ENCODE measurements at places on chromosomes 4 and X. TPM values are rescaled to one million over a fixed set of nuclear protein-coding genes. Genes with fewer than 3 reads are reported as not detected.
A peak's percentile ranks its signal among the peaks of the same experiment; 100 is the strongest.

- DNase-seq: no peak
These were observed 61.1 kb downstream of the ATXN3L start for GRCh38 chrX:13258725-13259124.

DNA sequence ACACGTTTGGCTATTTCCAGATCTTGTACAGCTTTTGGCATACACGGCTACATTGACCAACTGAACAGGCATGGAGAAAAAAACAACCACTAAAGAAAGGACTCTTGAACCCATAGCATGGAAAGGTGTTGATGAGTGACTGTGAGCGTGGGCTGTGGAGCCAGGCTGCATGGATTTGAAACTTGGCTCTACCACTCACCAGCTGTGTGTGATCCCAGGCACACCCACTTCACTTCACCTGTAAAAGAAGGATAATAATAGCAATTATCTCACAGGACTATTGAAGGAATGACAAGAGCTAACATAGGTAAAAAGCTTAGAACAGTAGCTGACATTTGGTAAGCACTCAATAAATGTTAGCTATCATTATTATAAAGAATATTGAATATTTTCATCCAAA lies 301.7 kb upstream of the CPEB2 start:
- DNase-seq: no peak

GRCh38 chr4:73573794-73574528 lies 46.3 kb downstream of the RASSF6 start:
- peak; percentile 79 for DNase-seq

DNA sequence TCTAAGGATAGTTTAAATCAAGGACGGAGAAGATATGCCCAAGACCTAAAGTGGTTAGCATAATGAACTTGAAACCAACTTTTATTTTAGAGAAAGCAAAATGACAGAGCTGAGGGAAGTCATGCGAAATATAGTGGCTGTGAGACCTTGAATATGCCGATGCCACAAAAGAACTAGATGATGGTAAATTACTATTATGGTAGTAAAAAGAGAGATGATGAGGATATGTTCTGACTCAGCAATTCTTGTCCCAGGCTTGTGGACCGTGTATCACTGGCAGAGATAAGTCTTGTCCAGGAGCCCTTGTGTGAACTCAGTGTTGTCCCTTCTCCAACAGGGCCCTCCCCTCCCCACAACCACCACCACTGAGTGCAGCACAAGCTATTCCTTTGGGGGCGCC lies 1605.6 kb upstream of the TENM3 start:
- no peak for DNase-seq

- DNase-seq: peak; percentile 88
These were observed 855 bp downstream of the KLF3 start for GRCh38 chr4:38664706-38665401.

- no peak for DNase-seq
These were observed 15.8 kb upstream of the IGFBP7 start for GRCh38 chr4:57125996-57126395.

DNA sequence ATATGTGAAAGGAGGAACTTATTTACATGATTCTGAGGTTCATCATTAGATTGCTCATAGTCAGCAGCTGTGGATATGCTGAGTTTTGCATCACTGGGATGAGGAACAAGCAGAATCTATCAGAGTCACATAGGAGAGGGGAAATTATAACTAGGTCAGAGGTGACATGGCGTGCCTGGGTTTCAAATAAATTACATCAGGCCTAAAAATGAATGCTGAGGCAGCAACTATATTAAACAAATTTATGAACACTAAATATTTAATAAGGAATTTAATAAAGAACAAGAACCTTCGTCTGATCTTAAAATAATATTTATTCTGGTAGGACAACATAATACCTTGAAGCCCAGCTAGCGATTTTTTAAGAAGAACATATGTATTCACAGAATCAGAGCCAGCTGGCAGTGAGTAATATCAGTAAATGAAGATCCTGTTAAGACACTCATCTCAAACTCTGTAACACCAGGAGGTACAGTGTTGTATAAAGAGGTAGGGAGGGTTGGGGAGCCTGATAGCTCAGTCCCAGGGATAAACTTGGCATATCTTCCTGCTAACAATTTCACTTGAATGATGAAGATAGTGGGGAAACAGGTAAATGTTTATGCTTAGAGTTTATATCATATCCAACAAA lies 60.9 kb upstream of the HS3ST1 start:
- no peak for DNase-seq

GRCh38 chrX:79366873-79367749 lies at the start of gene ITM2A:
ITM2A (minus strand) TSS chrX:79367334; CDS start chrX:79367215, 119 bp downstream.
- DNase-seq: peak; percentile 61

GRCh38 chrX:17052210-17052609 lies 105.8 kb downstream of the REPS2 start:
- DNase-seq: no peak

DNA sequence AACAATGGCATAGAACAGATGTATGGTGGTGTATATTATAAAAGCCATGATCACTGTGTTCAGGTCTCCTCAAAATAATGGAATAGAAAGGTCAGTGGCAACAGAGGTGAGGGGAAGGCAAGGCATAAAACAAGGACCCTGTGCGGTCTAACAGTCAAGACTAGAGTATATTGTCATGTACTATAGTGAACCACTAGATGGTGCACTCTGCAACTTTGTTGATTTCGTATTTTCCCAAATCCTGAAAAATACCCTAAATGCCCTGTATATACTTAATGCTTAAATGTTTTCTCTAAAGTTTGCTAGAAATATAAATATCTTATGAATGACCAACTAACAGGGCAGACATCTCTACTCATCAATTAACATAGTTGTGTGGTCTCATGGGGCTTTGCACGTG lies 453.0 kb downstream of the PCDH11X start:
- DNase-seq: no peak

- no peak for DNase-seq
These were observed 20.4 kb downstream of the DOK7 start for GRCh38 chr4:3483471-3483921.

GRCh38 chr4:151403656-151404055 lies 5.3 kb upstream of the FHIP1A start:
- DNase-seq: no peak

DNA sequence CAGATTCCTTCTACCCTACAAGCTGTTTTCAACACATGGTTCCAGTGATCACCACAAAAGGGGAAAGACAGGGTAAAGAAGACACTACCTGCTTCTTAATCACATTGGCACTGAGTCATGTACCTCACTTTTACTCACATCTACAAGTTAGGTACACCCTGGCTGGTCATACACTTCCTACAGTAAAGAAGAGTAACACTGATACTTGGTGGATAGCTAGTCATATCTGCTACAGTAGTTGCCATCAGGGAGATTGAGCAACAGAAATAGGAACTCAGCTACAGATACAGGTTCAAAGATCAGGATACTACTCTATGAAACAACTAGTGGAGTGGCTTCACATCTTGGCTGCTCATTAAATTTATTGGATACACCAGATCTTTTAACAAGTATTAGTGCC lies 105.4 kb upstream of the DIAPH2 start:
- no peak for DNase-seq

DNA sequence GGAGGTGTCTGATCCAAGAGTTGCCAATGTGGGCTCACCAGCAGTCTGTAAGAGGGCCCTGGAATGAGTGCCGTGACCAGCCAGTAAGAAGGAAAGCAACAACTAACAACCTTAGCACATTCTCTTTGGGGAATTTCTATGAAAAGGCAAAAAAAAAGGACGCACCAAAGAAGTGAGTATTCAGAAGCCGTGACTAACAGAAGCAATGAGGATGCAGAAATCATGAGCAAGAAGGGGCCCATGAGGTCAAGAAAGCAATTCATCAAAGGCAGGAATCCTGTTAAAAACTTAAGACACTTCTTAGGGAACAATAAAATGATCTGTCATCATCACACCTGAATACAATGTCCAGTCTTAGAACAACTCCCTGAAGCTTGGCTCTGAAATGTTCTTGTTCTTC lies 260.5 kb downstream of the RAPGEF2 start:
- DNase-seq: no peak

- DNase-seq: no peak
These were observed 83.3 kb downstream of the C4orf33 start for GRCh38 chr4:129179276-129179675.

DNA sequence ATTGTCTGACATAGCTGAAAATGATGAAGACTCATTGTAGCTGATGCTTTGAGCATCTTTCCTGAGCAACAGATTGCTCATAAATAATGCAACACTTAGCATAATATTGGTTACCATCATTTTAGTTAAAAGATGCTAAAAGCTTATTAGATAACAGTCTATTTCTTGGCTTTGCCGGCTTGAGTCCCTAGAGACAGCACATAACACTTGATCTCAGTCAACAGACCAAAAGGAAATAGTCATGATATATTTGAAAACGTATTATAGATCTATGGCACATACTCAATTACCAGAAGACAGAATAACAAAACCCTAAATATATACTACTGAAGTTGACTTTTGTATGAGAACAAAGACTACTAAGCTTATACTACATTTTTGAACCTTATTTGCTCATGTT lies 846.7 kb upstream of the EPHA5 start:
- no peak for DNase-seq

- no peak for DNase-seq
These were observed 99.1 kb upstream of the ADAD1 start for GRCh38 chr4:122279670-122280069.

GRCh38 chrX:47181301-47181700 lies 12.3 kb upstream of the UBA1 start:
- no peak for DNase-seq

DNA sequence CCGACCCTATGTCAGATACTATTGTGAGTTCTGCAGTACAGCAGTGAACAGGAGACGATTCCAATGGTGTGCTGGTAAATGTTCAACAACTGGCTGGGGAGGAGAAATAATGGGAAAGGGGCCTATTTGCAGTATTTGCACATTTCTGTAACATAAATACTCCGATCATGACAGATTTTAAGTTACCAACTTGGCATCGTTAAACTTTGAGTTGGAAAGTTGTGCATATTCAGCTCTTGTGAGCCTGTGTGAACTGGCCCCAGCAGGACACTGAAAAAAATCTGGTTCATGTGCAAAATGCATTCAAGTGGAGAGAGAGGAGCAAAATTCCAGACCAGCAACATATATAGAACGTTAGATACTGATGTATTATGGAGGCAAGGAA lies 175.0 kb downstream of the MAPK10 start:
- no peak for DNase-seq

GRCh38 chrX:1558761-1559468 lies 21.9 kb upstream of the P2RY8 start:
- peak; percentile 14 for DNase-seq

DNA sequence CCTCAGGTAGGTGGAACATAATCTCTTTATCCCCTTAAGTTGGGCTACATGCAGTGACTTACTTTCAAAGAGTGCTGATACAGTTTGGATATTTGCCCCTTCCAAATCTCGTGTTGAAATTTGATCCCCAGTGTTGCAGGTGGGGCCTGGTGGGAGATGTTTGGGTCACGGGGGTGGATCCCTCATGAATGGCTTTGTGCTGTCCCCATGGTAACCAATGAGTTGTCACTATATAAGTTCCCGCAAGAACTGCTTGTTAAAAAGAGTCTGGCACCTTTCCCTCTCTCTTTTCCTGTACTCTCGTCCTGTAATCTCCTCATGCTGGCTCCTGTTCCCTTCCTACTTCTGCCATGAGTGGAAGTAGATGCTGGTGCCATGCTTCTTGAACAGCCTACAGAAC lies 71.3 kb downstream of the GLRA3 start:
- no peak for DNase-seq

- no peak for DNase-seq
These were observed 15.5 kb upstream of the RBBP7 start for GRCh38 chrX:16885628-16886027.

DNA sequence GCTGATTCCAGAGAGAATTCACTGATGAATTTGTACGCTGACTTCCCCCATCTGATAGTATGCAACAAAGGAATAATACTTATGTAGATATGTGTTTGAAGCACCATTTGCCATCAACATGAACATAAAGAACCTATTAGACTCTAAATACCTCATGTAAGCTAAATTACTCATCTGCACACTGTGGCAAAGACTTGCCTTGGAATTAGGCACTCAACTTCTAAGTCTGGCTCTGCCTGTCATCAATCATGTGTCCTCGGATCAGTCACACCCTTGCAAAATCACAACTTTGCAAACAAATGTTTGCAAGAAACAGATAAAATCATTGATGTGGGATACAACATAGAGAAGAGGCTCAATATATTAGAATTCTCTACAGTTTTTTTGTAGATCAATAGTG lies 169.9 kb upstream of the LDB2 start:
- DNase-seq: no peak

DNA sequence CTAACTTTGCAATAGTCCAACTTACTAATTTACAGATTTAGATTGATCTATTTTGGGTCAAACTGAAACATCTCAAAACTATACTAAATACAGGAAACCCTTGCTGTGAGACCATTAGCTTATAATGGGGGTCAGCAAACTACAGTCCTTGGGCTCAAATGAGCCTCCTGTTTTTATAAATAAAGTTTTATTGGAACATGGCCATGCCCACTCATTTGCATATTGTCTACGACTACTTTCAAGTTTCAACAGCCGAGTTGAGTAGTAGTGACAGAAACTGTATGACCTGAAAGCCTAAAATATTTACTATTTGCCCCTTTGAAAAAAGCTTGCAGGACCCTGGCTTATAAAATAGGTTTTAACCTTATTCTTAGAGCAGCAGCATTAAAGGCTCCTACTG lies 92.4 kb downstream of the C4orf51 start:
- no peak for DNase-seq

- DNase-seq: no peak
These were observed 277.9 kb downstream of the ADGRA3 start for GRCh38 chr4:22237846-22238494.

Gene ANAPC10
- total RNA-seq: 22.5 TPM

Gene SSX3
- not detected for total RNA-seq

Gene NXF2
- not detected for total RNA-seq

Gene MORF4L2
- 215 TPM for total RNA-seq

Gene MAGEA9B
- total RNA-seq: not detected

Gene SHROOM2
- 3.0 TPM for total RNA-seq

Gene TMPRSS11F
- not detected for total RNA-seq

Gene CWH43
- not detected for total RNA-seq

Gene ARX
- not detected for total RNA-seq

Data from sigmoid colon (tissue), 7 donors.